IPS DF 19.7 (cell line): ENCODE measurements at places on chromosomes 6 and 20.

- no peak for DNase-seq
Measured at GRCh38 chr20:62717933-62718332, 9.3 kb downstream of the NTSR1 start.

DNA sequence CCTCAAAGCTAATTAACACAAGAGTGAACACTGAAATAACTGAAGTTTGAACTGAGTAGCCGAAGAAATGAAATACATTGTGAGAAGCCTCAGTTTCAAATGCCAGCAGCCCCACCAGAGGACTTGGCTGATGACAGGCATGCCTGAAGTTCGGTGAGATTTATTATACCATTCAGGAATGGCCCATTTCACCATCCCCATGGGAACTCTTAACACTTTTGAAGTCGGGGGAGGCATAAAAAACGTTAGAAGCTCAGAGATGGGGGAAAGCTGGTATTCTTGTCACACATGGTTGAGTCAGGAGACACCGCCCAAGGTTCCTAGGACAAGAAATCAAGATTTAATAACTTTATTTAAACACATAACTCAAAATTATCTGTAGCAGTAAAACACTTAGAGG, 17.6 kb upstream of the SLC22A3 start:
- no peak for DNase-seq

DNA sequence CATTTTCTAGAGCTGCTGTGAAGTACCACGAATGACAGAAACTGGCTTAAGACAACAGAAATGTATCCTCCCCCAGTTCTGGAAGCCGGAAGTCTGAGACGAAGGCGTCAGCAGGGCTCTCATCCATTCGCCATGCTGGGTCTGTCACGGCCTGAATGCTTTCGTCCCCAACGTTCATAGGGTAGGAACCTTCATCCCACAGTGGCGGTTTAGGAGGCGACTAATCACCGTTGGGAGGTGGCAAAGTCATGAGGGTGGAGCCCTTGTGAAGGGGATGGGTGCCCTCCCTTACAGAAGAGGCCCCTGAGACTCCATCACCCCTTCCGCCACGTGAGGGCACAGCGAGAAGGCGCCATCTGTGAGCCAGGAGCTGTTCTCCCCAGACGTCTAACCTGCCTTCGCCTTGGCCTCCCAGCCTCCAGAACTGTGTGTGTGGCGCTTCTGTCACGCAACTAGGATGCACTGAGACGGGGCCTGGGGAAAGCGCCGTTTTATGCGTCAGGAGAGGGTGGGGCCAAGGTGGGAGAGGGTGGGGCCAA, 250.3 kb downstream of the TTLL2 start:
- DNase-seq = no peak

DNA sequence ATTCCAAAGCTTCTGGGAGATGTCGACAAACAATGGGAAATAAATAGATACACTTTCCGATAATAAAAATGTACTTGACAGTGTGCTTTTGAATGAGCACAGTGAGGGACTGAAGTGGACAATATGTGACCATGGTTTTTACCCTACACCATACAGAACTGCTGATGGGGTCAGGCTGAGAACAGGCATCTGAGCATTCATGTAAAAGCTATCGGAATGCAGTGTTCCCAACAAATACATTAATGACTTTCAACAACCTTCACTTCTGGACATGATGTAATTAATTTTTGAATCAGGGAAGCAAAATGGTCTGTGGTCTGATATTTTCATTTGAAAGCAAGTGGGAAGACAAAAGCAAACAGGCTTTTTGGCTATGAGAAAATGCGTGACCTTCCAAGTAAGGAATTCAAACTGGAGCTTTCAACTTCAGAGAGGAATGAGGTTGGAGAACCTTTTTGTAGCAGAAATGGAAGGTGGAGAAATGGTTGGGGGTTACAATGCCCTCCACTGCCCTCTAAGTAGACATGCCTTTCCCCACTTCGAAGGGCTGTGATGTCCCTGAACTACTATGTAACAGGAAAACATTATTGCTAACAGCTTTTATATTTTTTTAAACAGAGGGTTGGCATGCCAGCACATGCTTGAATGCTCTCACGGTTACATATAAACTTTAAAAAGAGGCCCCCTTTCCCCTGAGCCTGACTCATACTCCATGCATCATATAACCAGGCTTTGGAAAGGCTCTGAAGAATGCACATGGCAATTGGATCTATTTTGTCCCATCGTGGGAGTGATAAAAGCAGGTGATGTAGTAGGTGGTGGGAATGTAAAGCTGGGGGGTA, 203.5 kb upstream of the CITED2 start:
- DNase-seq = no peak

DNA sequence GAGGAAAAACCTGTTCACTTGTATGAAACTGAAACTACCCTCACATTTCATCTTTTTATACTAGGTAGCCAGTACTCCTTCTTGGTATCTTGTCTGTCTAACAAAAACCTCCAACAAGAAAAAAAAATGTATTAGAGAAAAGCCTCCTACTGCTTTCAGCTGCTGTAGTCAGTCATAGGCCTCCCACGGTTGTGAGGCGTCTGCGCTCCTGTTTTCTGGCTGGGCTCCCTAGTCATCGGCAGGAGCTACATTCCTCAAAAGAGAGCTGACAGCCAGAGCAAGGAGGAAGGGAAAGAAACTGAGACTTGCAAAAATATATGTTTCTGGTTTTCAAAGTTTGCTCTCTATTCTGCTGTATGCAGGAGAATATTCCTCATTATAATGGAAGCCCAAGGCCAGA, 517.0 kb downstream of the LMBRD1 start:
- DNase-seq = no peak

DNA sequence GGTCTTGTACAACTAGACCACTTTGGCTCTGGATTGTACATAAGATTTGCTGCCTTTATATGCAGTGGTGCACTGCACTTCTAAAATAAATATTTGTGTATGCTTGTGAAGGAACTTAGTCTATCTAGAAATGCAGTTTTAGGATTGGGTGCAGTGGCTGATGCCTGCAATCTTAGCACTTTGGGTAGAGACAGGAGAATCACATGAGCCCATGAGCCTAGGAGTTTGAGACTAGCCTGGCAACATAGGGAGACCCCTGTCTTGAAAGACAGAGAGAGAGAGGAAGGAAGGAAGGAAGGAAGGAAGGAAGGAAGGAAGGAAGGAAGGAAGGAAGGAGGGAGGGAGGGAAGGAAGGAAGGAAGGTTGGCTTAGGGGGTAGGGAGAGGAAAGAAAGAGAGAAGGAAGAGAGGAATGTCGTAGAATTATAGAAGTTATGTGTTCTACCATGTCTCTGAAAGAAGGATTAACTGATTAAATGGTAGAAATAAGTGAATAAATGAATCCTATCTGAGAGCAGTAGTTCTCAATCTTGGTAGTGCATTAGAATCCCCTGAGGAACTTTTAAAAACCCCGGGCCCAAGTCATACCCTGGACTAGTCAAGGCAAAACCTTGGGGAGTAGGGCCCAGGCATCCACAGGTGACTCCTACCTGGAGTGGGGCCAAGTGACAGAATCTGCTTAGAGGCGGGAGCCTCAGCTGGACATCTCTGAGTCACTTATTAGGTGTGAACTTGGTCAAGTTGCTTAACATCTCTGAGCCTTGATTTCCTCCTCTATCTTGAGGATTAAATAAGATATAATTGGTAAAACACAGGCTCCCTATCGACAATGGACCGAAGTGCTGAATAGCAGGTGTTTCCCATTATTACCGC, 130.3 kb downstream of the ZNF217 start:
- DNase-seq = no peak

GRCh38 chr20:49445176-49445575, 37.3 kb downstream of the KCNB1 start:
- no peak for DNase-seq
